Stimulated activated CD8-positive, alpha-beta memory T cell treated with anti-CD3 and anti-CD28 coated beads, Interleukin-15, amount 100 ng/mL, for 24 hours (primary cell): ENCODE measurements at places on chromosomes 4 and X.

DNA sequence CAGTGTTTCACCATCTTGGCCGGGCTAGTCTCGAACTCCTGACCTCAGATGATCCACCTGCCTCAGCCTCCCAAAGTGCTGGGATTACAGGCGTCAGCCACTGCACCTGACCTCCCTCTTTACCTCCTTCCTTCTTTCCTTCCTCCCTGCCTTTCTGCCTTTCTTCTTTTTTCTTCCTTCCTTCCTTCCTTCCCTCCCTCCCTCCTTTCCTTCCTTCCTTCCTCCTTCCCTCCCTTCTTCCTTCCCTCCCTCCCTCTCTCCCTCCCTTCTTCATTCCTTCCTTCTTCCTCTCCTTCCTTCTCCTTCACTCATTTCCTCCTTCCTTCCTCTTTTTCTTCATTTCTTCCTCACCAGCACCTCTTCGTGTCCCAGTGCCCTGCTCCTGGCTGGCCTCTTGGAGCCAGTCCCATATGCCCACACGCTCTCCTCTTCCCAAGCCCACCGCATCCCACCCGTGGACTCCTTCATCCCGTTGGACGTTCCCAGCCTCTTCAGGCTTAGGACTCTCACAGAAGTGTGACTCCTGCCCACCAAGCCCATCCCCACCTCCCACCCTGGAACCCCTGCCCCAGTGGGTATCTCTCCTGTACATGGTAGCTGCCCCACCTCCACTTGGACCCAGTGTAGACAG, 22.6 kb downstream of the CSF2RA start:
- DNase-seq = no peak

- DNase-seq = no peak
Measured at GRCh38 chr4:85084371-85085094, 118.0 kb upstream of the WDFY3 start.

DNA sequence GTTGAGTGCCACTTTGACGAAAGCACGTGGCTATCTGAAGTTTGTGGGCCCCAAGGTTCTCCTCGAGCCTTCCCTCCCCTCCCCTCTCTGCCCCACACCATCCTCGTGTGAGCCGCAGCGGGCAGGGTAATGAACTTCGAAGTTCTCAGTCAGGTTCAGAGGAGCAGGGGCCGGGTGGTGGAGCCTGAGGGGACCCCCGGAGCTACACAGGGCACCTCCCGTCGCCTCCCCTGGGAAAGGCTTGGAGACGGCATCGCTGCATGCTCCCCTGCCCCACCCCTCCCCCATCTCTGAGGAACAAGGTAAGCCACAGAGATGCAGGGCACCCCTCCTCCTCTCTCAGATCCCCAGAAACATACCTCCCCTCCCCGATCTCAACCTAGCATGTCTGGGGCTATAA, 2.8 kb upstream of the NKX1-1 start:
- DNase-seq = no peak

- DNase-seq = no peak
Measured at GRCh38 chr4:121785479-121785878, 15.6 kb upstream of the EXOSC9 start.

- no peak for DNase-seq
Measured at GRCh38 chr4:70315928-70316327, 18.9 kb upstream of the CABS1 start.

- no peak for DNase-seq
Measured at GRCh38 chrX:110741213-110741796, 54.3 kb downstream of the CHRDL1 start.

DNA sequence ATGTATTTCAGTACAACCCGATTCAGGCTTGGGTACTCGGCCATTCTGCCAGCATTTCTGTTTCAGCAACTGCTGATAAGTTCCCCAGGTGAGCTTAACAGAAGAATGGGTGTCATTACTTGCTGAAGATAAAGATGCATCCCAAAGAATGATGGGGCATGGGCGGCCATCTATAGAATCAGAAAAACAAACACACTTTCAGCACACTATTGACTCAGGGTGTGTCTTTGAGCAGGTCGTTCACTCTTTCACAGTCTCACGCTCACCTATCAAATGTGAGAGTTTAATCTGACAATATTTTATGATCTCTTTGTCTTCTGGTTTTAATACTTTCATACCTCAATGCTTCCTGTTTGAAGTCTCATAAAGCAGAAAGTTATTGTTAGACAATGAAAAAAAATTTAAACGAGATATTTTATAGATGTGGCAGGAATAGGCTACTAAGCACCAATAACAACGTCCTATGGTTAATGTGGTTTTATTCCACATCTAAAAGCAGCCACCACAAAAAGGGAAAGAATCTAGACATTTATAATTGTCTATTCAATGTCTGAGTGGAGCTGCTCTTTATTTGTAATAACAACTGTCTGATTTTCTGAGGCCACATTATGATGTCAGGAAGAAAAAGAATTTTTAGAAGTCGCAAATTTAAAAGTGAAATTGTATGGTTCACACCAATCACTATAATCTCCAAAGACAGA, 17.0 kb downstream of the GASK1B start:
- DNase-seq = no peak

DNA sequence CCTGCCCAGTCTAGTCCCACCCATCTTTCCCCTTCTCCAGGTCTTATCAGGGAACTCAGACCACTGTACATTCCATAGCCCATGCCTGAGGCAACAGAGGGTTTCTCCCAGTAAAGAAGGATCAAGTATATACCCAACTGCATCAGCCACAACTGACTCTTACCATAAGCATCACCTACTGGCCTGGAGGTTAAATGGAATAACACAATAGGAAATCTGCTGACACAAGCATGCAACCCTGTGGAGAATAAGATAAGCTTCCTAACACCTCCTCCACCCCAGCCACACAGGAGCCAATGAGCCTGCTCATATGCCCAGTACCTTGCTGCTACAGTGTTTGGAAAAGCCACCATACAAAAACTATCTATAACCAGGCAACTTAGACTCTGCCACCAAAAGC, 34.6 kb upstream of the PLK4 start:
- DNase-seq = no peak

DNA sequence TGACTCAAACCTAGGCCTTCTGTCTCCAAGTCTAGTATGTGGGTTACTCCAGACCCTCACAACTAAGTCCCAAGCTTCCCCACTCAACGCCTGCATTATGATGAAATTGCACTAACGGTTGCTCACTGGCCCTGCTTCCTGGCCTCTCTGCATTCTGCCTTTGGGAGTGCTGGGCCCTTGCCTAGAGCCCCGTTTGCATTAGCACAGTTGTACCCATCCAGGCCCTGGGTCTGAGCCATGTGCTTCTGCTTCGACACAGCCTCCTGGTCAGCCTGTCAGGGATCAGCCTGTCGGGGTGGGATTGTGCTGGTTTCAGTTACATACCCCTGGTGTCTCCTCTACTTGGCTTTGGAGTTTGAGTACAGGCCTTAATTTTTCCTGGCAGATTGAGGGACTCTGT, 58.4 kb downstream of the DCUN1D4 start:
- no peak for DNase-seq

GRCh38 chrX:134801267-134801666, 143.0 kb upstream of the PLAC1 start:
- DNase-seq = no peak

- no peak for DNase-seq
Measured at GRCh38 chrX:68915778-68916177, 87.0 kb downstream of the EFNB1 start.

GRCh38 chrX:124240422-124240821, 92.0 kb upstream of the TEX13D start:
- no peak for DNase-seq

DNA sequence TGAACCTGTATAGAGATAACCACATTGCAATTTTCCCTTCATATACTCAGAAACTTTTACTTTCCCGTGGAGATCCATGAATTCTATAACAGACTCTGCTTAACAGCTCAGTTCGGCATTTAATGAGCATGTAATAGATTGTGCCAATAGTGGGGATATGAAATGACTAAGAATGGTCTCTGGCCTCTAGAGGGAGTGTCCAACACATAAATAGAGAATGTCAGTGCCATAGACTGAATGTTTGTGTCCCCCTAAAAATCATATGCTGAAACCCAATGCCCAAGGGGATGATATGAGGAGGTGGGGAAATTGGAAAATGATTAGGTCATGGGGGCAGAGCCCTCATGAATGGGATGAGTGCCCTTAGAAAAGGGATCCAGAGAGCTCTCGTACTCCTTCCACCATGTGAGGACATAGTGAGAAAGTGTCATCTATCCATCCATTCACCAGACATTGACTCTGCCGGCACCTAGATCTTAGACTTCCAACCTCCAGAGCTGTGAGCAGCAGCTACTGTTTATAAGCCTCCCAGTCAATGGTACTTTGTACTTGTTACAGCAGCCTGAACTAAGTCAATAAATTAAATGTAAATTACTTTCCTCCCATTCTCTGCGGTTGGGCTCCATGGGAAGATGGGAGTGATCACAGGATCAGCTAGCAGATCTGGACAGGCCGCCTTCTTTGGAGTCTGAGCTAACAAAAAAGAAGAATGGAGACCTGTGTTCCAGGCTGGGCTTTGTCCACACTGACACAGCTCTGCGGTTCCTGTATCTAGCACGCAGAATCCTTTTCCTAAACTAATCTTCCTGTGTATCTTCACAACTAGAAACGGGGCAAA, 28.1 kb upstream of the HPSE start:
- no peak for DNase-seq

DNA sequence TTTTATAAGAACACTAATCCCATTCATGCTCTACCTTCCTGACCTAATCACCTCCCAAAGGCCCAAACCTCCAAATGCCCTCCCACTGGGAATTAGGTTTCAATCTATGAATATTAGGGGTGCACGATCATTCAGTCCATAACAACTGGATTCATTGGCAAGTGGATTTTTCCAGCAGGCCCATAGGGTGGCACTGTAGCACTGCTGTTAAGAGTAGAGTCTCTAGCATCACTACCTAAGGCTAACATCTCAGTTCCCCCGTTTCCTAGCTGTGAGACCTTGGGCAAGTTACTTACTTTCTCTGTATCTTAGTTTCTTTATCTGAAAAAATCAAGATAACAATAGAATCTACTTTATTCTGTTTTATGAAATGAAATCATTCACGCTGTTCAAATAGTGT, 315.8 kb downstream of the STIM2 start:
- DNase-seq = no peak

- DNase-seq = no peak
Measured at GRCh38 chr4:185504098-185505047, 30.9 kb downstream of the PDLIM3 start.

DNA sequence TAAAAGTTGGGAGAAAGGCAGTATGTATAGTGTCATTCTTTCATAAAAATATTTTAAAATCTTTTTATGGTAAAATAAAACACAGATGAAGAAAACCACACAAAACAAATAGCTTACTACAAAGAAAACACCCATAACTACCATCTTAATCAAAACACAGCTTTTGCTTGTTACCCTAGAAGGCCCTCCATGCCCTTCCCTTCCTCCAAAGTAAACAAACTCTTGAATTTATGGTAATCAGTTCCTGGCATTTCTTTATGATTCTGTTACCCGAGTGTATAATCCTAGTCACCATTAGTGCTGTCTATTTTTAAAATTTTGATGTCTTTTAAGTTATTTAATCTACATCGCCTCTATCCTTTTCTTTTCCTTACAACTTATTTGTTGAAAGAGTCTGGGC, 170.9 kb downstream of the APBB2 start:
- no peak for DNase-seq

DNA sequence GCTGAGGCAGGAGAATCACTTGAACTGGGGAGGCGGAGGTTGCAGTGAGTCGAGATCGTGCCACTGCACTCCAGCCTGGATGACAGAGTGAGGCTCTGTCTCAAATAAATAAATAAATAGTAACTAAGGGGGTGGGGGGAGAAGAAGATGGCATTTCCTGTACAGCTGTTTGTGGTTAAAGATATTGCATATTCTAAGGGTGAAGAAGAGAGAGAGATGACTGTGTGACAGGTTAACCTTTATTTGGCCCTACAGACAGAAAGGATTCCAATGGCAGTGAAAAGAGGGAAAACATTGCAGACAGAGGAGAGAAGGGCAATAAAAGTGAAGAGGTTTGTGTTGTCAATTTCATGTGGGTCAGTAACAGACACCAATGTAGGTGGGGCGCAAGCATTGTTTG, 9.4 kb downstream of the TASL start:
- DNase-seq = no peak

DNA sequence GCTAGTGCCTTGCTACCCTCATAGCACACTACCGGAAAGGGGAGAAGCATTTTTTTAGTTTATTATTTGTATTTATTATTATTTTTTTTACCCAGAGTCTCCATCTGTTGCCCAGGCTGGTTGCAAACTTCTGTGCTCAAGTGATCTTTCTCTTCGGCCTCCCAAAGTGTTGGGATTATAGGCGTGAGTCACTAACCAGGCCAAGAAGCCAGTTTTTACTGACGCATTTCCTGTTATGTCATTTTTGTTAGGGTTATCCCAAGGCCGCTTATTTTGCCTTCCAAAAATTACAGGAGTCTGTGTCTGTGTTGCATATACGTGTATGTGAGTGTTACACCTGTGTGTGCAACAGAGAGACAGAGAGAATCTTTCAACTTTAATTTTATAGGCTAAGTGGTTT, 404.5 kb downstream of the GBA3 start:
- no peak for DNase-seq

DNA sequence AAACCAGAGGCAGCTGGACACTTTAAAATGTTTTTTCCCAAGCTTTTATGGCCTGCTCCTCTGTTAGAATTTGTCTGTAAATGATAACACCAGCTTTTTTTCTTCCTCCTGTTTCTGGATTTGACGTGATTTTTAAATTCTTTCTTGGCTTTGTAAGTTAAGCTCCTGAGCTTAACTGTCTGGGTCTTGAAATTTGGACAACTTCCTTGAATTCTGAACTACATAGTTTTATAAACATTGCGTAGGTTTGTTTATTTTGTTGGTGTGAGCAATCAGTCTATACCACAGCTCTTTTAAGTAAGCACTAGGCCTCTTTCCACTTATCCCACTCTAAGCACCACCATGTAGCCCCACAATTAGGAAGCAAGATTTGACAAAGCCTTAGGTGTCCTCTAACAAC, 144.4 kb upstream of the GUCY1A1 start:
- DNase-seq = no peak

- DNase-seq = no peak
Measured at GRCh38 chr4:159736411-159736810, 633.5 kb downstream of the RAPGEF2 start.

- no peak for DNase-seq
Measured at GRCh38 chr4:18421519-18421918, 400.0 kb upstream of the LCORL start.
